Effector CD8-positive, alpha-beta T cell (primary cell): ENCODE measurements at places on chromosomes 6 and 20.
A peak's percentile ranks its signal among the peaks of the same experiment; 100 is the strongest.

DNA sequence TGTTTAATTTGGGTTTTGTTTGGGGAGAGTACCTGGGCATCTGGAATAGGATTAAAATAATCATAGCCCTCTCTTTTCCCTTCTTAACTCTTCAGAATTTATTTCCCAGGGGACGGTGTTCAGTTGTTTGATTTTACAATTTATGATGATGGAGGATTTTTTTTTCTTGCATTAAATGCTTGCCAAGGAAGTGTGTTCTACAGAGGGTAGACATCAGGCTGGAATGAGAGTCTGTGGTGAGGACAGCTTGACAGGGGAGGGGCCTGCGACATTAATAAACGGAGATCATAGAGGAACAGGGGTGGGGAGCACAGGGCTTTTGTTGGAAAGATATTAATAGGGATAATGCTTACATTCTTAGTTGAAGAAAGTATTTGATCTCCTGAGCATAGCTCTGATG lies 297.5 kb downstream of the CLIC5 start:
- DNase-seq, result no peak

DNA sequence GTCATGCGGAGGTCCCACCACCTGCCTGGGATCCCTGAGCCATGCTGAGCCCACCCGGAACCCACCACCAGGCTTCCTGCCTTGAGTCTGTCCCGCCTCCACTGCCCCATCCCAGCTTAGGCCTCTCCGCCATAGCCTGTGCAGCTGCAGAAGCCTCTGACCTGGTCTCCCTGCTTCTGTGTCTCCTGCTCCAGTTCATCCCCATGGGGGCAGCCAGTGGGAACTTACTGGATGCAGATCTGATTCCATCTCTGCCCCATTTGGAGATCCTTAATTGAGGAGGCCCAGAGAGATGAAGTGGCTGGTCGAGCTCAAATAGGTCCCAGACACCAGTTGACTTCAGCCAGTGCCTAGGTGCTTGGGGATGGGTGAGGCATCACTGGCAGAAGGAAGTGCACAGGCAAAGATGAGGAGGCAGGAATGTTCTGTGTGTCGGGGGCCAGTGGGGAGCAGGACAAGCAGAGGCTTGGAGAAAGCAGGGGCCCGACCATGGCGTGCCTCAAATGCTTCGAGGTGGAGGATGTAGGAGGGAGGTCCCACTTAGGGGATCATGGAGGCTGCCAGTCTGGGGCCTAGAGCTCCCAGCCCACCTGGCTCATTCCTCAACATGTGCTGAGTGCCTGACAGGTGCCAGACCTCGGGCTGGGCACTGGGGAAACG lies 112.8 kb downstream of the TOX2 start:
- DNase-seq, result no peak

DNA sequence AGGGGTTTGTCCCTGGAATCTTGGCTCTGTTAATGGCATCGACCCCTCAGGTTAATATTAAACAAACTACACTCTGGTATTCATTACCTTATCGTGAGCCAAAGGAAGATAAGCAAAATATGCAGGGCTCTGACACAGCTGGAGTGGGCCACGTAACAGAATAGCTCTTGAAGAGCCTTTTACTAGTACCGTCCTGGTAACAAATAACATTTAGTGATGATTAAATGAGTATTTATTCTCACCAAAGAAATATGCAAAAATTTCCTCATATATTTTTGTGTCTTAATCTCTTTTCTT lies 20.1 kb upstream of the UTRN start:
- no peak for DNase-seq

DNA sequence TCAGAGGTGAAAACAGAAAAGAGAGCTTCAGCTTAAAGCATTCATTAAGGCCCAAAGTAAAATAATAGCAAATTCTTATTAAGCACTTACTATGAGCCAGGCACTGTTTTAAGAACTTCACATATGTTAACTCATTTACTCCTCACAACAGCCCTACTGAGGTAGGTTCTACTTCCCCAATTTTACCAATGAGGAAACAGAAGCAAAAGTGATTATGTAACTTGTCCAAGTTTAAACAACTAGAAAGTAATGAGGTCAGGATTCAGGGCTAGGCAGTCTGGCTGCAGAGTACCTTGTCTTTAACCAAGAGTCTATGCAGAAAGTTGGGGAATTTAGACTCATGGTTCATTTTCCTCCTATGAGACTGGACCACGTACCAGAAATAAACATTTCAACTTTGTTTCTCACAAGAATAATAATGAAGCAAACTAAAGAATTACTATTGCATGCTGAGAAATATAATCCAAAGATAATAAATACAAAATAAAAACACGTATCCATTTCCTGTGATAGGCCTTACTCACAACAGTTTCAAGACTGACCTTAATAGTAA lies 3.8 kb downstream of the COL21A1 start:
- DNase-seq, result no peak

DNA sequence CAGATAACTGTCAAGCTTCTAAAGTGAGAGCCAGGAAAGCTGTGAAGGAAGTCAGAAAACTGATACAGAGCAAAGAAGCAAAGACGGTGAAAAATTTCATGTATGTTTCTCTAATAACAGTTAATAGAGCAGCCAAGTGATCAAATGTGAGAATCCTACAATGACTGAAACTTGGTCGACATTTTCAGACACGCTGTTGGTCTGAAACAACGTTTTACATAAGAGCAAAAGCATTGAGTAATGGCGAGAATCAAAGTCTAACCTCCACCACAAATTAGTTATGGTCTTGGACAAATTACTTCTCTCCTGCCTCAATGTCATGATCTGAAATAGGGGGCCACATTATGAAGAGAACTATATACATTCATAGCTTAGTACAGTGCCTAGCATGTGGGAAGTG lies 3.3 kb downstream of the MKKS start:
- DNase-seq, result no peak

- no peak for DNase-seq
Measured at GRCh38 chr20:32439132-32439829, 81.2 kb downstream of the ASXL1 start.

DNA sequence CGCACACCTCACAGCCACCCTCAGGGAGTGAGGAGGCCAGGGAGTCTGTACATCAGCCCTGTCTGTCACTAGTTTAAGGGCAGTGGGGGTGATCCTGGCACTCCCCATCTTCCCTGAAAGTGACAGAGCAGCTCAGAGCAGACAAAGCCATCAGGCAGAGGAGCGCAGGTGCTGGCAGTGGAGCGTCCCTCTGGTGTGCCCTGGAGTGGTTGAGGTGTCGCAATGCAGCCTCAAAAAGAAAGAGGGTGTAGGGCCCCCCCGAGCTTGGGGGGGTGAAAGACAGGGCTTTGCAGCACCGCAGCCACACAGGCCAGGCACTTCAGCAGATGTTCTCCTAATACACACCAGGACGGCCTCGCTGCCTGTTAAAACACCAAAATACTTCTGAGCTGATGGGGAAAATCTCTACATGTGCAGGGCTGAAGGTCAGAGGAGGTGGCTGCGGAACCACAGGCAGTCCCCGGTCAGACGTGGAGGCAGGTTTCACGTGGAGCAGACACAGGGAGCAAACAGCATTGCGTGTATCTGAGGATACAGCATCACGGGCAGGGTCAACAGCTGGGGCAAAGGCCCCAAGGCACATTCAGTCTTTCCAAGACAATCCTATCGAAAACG lies 69.5 kb downstream of the PREX1 start:
- DNase-seq, result peak; percentile 14

DNA sequence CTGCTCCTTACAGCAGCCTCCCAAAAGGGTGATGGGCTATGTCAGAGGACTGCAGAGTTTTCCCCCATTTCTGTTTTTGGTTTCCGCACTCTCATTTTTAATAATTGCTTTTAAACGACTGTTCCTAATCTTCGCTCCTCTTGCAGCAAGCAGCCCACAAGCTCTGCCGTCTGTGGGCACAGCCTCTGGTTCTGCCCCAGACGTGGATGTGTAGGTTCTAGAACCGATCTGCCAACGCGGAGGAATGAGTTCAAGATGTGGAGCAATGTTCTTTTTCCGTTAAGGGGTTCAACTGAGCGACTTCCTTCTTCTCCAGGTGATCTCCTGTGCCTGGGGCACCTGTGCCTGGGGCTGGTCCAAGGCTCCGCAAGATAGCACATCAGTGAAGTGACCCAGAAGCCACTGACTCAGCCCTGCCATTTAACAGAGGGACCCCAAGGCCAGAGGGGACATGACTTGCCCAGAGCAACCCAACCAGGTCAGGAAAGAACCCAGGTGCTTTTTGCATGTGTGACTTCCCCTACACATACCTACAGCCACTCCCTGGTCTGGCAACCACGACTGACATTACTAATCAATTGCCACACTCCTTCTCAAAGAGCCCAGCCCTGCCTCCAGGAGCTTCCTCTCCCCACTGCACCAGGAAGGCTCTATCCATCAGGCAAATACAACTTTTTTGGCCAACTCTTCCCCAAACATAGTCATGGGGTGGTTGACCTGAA lies 22.7 kb downstream of the PMEPA1 start:
- no peak for DNase-seq

GRCh38 chr6:21586740-21587178 lies 6.8 kb upstream of the SOX4 start:
- DNase-seq, result no peak

DNA sequence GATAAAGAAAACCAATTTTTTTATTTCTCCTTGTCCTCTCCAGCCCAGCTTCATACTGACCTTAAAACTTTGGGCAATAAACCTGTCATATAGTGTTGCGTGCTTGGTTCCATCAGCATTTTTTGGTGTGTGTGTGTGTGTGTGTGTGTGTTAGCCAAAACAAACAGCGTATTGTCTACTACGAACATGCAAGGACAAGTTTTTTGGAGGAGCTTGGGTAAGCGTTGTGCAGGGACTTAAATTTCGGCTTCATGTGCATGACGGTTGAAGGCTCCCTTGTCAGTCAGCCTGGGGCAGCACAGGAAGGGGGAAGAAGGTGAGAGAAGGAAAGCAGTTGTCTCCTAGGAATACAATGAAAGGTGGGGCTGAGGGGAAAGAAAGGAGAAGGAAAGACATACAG lies 62.0 kb upstream of the PAX1 start:
- no peak for DNase-seq

GRCh38 chr6:105755885-105756284 lies 330.3 kb upstream of the PRDM1 start:
- DNase-seq, result no peak

- DNase-seq, result no peak
Measured at GRCh38 chr6:106792536-106793236, 163.3 kb downstream of the QRSL1 start.

DNA sequence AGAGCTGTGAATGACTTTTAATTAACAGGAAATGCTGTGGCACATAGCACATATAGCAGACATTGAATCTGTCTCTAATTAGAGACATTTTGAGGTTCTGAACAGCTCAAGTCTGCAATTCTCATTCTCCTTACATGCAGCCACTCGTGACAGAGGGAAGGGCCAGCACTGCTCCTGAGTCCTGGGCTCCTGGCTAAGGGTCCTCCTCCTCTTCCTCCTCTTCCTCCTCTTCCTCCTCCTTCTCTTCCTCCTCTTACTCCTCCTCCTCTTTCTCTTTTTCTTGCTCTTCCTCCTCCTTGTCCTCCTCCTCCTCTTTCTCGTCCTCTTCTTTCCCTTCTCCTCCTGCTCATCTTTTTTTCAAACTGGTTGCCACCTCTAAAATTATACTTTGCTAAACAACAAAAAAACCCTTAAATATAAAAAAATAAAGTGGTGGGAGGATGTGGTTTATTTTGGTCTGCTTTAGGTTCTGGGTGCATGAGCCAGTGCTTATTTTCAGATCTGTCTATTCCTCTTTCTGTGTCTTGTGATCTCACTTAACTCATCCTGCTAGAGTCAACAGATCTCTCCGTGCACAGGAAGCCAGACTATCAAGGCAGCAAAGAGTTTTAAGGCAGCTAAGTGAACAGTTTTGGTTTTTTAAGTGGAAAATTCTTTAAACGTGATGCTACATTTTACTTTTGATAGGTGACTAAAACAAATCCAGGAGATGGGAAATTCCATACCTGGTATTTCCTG lies 159.3 kb downstream of the CD83 start:
- DNase-seq, result no peak

DNA sequence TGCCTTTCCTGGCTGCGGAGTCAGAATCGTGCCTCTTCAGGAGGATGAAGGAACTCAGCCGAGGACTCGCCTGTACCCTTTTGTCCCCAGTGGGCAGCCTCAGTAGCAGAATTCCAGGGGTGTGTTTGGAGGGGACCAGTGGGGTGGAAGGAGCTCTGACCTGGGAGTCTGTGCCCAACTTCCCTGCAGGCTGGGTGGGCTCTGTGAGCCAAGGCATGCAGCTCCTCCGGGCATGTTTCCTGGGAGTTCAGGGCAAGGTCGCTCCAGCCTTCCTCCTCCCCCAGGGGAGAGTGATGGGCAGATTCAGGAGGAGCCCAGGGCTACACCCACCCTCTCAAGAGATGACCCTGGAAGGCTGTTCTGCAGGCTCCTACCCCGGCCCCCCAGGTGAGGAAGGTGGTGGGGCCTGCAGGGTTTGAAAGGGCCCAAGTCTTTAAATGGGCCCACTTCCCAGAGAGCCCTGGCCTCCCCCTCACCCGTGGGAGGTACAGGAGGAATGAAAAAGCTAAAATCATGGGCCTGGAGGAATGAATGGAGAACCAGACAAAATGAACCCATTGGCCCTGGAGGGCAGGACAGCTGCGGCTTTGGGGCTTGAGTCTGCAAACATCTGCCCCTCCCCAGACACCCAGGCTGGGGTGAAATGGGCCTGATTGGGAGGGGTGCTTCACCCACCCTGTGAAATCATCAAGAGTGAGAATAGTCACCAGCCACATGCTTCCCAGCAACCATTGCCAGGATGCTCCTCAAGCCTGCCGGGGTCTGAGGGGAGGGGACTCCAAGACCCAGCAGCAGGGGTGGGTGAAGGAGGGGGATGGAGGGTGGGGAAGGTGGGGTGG lies 77.6 kb upstream of the PMEPA1 start:
- DNase-seq, result no peak

GRCh38 chr20:4014031-4014474 lies 1.3 kb downstream of the RNF24 start:
- DNase-seq, result peak; percentile 4

- no peak for DNase-seq
Measured at GRCh38 chr6:154157082-154157481, 118.0 kb downstream of the OPRM1 start.

DNA sequence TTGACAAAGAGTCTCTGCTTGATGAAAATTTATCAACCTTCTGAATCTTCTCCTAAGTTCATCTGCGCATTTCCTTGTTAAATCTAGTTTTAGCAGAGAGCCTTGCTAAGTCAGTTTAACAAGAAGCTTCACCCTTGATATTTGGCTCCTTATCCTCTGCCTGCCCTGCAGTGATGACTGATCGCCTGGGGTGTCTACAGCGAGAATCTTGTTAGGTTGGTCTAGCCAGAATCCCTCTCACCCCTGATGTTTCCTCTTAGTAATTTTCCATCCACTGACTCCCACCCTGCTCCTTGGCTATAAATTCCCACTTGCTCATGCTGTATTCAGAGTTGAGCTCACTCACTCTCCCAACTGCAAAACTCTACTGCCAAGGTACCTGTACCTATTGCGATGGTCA lies 114.1 kb downstream of the TENT5A start:
- no peak for DNase-seq

DNA sequence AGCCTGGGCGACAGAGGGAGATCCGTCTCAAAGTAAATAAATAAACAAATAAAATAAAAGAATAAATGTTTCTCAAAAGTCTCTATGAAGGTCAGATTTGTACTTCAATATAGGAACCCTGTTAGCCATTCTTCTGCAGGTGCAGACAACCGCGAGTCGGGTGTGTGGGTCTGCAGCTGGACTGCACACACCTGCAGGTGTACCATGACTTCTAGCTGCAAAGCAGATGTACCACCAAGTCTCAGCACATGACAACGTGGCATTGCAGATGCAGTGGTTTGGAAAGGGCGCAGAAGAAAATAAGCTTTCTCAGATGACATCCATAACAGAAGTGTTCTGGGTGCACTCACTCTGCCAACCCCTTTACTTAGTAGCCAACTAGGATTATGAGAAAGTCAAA lies 239.7 kb downstream of the ATXN1 start:
- no peak for DNase-seq

- DNase-seq, result no peak
Measured at GRCh38 chr20:31872406-31872805, 2.0 kb downstream of the TTLL9 start.
